ENCODE measurements at places on chromosomes 7 and 10.

GRCh38 chr7:137682596-137682995 lies 164.2 kb downstream of the DGKI start:
- no peak for DNase-seq

GRCh38 chr7:12694817-12695216 lies 7.4 kb downstream of the ARL4A start:
- DNase-seq, result no peak

GRCh38 chr7:114141415-114141814 lies 222.6 kb upstream of the PPP1R3A start:
- DNase-seq, result no peak

DNA sequence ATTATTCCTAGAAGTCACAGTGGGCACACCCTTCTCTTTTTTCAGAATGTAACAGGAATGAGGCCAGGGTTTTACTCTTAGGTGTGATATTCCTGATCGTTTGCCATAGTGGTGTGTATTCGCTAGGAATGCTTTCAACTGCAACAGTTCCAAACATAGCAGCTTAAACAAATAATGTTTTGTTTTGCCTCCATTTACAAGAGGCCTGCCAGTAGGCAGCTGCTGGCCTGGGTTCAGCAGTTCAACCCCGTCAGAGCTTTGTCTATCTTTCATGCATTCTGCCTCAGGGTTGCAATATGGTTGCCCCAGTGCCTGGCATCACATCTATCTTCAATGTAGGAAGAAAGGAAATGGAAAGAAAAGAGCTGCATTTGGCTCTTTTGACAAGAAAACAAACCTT lies 21.7 kb upstream of the RET start:
- DNase-seq, result no peak

DNA sequence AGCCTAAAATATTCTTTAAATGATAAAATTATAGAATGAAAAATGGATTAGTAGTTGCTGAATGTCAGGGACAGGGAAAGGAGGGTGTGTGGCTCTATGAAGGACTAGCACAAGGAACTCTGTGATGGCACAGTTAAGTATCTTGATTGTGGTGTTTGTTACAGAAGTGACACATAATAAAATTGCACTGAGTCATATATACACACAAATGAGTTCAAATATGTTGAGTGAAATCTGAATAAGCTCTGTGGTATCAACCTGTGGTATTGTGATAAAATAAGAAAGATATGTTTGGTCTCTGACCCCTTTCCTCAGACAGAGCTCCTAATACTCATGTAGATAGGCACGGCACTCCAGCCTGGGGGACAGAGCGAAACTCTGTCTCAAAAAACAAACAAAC lies 181.5 kb upstream of the TRIM24 start:
- no peak for DNase-seq

GRCh38 chr7:140035400-140036223 lies 27.1 kb downstream of the PARP12 start:
- no peak for DNase-seq

- DNase-seq, result no peak
These were observed 22.1 kb upstream of the AOAH start for GRCh38 chr7:36746347-36746746.

- DNase-seq, result no peak
These were observed 12.2 kb upstream of the AHCYL2 start for GRCh38 chr7:129212596-129212995.

GRCh38 chr7:143048827-143049226 lies 3.3 kb upstream of the OR6V1 start:
- DNase-seq, result no peak

GRCh38 chr7:46979439-46979838 lies 602.5 kb downstream of the TNS3 start:
- no peak for DNase-seq

All from GM06990 (cell line).